ENCODE measurements at places on chromosomes 7 and 10.

- no peak for DNase-seq
Observed at GRCh38 chr10:1546431-1547110, 190.8 kb downstream of the ADARB2 start.

GRCh38 chr7:17559388-17559787, 260.9 kb downstream of the AHR start:
- no peak for DNase-seq

- DNase-seq = no peak
Observed at GRCh38 chr10:129741280-129741977, 222.6 kb downstream of the EBF3 start.

GRCh38 chr7:116363637-116364432, 135.7 kb upstream of the CAV2 start:
- DNase-seq = no peak

DNA sequence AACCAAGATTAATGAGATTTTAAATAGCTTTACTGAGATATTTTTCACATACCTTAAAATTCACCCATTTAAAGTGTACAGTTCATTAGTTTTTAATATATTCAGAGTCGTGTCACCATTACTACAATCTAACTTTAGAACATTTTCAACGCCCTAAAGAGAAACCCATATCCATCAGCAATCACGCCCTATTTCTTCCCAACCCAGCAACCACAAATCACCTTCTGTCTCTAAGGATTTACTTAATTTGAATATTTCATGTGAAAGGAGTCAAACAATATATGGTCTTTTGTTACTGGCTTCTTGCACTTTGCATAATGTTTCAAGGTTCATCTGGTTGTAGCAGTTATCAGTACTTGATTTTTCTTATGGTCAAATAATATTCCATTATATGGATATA, 25.1 kb upstream of the PDZD8 start:
- DNase-seq = no peak

DNA sequence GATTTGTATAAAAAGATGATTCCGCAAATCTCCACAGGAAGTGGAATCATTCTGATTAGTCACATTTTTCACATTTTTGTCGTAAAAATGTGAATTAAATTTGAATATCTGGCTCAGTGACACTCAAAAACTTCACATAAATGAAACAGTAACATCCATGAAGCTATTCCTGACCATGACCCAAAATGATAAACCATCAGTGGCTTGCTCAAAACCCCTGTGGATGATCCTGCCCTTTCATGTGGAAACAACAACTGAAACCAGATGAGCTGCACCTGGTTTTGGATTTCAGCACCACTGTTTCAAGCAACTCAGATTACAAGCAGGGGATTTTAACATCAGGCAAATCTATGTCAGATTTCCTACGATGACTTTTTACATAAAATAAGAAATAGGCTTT, 80.3 kb downstream of the AMPH start:
- DNase-seq = no peak

DNA sequence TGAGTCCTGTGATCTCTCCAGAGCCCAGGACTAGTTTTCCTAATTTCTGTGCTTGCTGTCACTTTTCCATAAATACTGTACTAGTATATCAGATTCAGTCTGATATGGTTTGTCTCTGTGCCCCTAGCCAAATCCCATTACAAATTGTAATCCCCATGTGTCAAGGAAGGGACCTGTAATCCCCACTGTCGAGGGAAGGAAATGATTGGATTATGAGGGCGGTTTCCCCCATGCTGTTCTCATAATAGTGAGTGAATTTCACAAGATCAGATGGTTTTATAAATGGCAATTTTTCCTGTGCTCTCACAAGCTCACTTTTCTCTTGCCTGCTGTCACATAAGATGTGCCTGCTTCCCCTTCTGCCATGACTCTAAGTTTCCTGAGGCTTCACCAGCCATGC, 54.8 kb upstream of the IFRD1 start:
- no peak for DNase-seq

DNA sequence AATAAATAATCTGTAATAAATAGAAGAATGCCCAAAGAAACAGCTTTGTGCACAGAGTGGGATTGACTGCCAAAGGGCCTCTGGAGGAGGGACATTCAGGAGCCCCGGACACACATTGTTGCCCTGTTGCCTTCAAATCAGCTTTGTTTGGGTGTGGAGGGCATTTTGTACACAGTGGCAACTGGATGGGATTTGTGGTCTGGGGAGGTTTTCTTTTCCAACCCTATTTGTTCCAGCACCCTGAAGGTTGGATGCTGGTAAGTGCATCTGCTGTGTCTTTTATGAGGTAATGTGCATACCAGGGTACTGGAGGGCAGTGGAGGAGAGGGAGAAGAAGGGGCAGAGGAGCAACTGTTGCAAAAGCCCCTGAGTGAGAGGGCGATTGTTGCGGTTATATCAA, 6.3 kb downstream of the LRMDA start:
- DNase-seq = no peak

DNA sequence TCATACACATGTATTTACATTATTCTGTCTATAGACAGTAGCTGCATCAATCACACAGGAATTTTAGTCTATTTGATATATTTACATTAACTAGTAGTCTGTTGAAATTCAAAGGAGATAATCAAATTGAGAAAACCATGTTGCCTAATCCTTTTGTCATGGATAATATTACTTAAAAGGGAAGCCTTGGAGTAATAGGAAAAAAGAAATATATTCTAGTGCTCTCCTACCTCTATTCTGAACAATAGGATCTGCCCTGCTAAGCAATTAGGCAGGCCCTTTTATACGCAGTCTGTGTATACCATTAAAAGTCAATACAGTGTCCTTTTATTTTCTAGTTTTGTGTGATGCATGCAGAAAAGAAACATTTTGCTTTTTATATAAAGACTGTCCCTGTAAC, 24.5 kb downstream of the UMAD1 start:
- DNase-seq = no peak

- no peak for DNase-seq
Observed at GRCh38 chr10:124917428-124918190, 24.3 kb upstream of the ZRANB1 start.

- no peak for DNase-seq
Observed at GRCh38 chr10:110893559-110894179, 21.9 kb downstream of the PDCD4 start.

DNA sequence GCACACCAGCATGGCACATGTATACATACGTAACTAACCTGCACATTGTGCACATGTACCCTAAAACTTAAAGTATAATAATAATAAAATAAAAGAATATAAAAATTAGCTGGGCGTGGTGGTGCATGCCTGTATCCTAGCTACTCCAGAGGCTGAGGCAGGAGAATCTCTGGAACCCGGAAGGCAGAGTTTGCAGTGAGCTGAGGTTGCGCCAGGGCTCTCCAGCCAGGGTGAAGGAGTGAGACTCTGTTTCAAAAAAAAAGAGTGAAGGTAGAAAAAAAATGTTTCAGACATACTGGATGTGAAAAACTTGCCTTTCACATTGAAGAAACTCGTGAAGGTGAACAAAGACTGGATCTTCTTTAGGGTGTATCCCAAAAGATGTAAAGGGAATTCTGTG, 26.7 kb downstream of the TSPAN14 start:
- no peak for DNase-seq

- DNase-seq = no peak
Observed at GRCh38 chr7:20557116-20557515, 58.4 kb upstream of the ABCB5 start.

DNA sequence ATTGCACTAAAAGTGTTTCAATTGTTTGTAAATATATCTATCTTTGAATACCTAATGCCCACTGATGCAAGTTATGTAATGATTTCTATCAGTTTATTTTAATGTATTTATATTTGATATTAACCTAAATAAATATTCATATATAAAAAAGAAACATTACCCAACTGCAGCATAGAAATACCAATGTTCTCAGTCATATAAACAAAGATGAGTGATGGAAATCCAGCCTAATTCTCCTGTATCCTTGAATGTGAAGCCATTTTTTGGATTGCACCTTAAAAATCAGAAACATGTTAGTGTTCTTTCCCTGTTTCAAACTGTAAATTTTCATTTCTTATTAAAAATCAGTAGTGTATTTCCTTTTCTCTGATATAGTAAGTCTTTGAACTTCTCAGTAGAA, 305.8 kb upstream of the GNAI1 start:
- no peak for DNase-seq

- DNase-seq = no peak
Observed at GRCh38 chr10:29517352-29517923, 117.3 kb downstream of the SVIL start.

GRCh38 chr10:100879741-100880360, 32.9 kb upstream of the SLF2 start:
- DNase-seq = no peak

- no peak for DNase-seq
Observed at GRCh38 chr7:118580743-118581382, 356.4 kb downstream of the ANKRD7 start.

Measured in NCI-H1092 (cell line).